Stimulated activated CD4-positive, alpha-beta T cell treated with anti-CD3 and anti-CD28 coated beads, Interleukin-12 subunit alpha, Interleukin-12 subunit beta, amount 100 ng/mL, for 24 hours (primary cell): ENCODE measurements at places on chromosomes 2 and 18.

DNA sequence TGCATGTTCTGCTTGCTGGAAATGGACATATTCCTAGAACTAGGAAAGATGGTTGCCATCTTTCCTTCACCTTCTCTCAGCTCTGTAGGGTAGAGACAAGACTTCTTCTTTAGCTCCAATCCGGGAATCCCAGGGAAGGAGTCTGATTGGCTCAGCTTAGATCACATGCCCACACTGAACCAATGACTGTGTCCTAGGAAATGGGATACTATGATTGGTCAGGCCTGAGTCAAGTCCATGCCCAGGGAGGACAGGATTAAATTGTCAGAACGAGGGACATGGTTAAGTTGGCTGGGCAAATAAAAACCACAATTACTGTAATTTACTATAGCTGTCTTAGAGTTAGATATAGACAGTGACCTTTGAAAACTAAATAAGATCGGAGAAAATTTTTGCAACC is 31.4 kb downstream of the SEMA4F start:
- no peak for DNase-seq

- DNase-seq = peak; percentile 18
Observed at GRCh38 chr2:227106845-227107759, 56.9 kb downstream of the COL4A4 start.

DNA sequence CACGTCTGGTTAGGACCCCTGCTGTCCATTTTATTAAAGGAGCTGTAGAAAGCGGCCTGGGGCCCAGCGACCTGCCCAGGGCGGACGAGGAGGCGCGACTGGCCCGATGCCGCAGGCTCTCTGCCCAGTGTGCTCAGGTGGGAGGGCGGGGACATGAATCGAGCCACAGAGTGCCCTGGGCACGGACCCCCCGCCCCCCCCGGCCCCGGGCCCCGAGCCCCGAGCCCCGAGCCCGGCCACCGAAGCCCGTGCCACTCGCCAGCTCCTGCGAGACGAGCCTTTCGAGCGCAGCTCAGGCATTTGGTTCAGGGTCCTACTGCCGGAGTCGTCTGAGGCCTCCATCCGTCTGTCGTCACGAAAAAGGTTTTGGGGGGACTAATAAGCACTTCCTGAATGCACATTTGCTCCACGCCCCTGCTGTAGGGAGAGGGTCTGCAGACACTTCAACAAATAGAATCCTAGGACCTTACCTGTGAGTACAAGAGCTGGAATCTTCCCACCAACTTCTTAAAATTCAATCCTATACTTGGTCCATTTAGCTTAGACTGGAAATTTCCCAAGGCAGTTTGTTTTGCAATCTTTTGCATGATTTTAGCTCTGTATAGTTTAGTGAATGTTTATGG is 602 bp upstream of the ADAM17 start:
- DNase-seq = no peak

- DNase-seq = no peak
Observed at GRCh38 chr2:163551616-163552373, 184.0 kb downstream of the FIGN start.

- DNase-seq = no peak
Observed at GRCh38 chr2:10223471-10223870, 79.2 kb upstream of the HPCAL1 start.
